Right atrium auricular region (tissue), 2 donors: ENCODE measurements at places on chromosomes 3 and 15. TPM values are rescaled to one million over a fixed set of nuclear protein-coding genes. Genes with fewer than 3 reads are reported as not detected.
A peak's percentile ranks its signal among the peaks of the same experiment; 100 is the strongest.

Gene PPP1R14D
- total RNA-seq = not detected

- no peak overlapping the region for H3K4me3 ChIP-seq
- H3K36me3 ChIP-seq = no peaks in the 10 kb centered on the region
- peak overlapping the region; percentile 31 for H3K27ac ChIP-seq
- H3K4me1 ChIP-seq = peaks cover 50% of the 10 kb centered on the region
- H3K27me3 ChIP-seq = no peaks in the 10 kb centered on the region
- DNase-seq = no peak
Measured at GRCh38 chr15:98763179-98763578, 114.8 kb downstream of the IGF1R start.

Gene AADACL2
- not detected for total RNA-seq

Gene CD200R1
- 0.83 TPM for total RNA-seq

GRCh38 chr3:181610083-181610972 lies 101.4 kb upstream of the SOX2 start:
- H3K27ac ChIP-seq = no peak overlapping the region
- H3K27me3 ChIP-seq = no peaks in the 10 kb centered on the region
- no peaks in the 10 kb centered on the region for H3K4me1 ChIP-seq
- DNase-seq = no peak
- H3K36me3 ChIP-seq = no peaks in the 10 kb centered on the region

- peaks cover 19% of the 10 kb centered on the region for H3K36me3 ChIP-seq
- peaks cover 11% of the 10 kb centered on the region for H3K4me1 ChIP-seq
- peak overlapping the region; percentile 81 for H3K4me3 ChIP-seq
- no peak for DNase-seq
- H3K27me3 ChIP-seq = no peaks in the 10 kb centered on the region
- H3K27ac ChIP-seq = peak overlapping the region; percentile 88
Measured at GRCh38 chr3:56557831-56558170, 826 bp downstream of the CCDC66 start.

DNA sequence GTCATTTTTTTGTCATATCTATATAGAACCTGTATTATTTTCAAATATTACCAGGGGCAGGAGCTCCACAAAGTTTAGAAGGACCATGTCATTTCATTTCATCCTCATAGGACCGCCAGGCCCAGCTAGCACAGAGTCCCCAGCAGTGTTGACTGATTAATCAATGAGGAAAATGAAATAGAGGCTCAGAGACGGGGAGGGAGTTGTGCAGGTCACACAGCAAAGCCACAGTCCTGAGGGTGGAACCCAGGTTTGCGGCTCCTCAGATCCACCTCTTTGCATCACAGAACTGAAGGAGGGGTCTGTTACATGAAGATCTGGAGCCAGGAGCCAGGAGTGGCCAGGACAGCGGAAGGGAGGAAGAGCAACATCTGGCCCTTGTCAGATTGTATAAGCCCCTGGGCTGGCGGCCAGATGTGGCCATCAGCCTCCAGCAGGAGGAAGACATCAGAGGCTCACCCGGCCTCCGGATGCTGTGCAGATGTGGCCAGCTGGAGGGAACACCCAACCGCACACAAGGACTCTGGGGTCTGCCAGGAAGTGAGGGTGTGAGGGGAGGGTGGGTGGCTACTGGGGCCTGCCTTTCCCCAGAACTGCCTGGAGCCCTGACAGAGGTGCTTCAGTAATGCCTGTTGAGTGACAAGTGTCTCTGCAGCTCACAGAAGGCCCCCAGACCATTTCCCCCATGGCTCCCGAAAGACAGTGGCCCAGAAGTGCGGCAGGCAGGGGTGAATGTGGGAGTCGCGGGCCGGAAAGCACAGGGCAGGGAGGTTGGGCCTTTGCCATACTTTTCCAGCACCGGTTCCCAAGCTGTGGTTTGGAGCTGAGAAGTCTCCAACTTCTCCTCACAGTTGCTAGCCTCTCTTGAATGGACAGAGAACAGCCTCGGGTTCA lies 21.3 kb downstream of the EFCC1 start:
- no peaks in the 10 kb centered on the region for H3K36me3 ChIP-seq
- peak overlapping the region; percentile 60 for H3K27ac ChIP-seq
- H3K4me1 ChIP-seq = peaks cover 73% of the 10 kb centered on the region
- H3K4me3 ChIP-seq = no peak overlapping the region

GRCh38 chr15:79283252-79284048 lies 928 bp downstream of the ANKRD34C start:
- no peak overlapping the region for H3K27ac ChIP-seq
- no peak overlapping the region for H3K4me3 ChIP-seq
- H3K36me3 ChIP-seq = no peaks in the 10 kb centered on the region
- no peaks in the 10 kb centered on the region for H3K4me1 ChIP-seq
- no peak for DNase-seq
- H3K27me3 ChIP-seq = peaks cover 11% of the 10 kb centered on the region

- H3K27me3 ChIP-seq = no peaks in the 10 kb centered on the region
- H3K4me3 ChIP-seq = no peak overlapping the region
- H3K4me1 ChIP-seq = no peaks in the 10 kb centered on the region
Measured at GRCh38 chr3:23669541-23670255, 136.1 kb upstream of the UBE2E1 start.

DNA sequence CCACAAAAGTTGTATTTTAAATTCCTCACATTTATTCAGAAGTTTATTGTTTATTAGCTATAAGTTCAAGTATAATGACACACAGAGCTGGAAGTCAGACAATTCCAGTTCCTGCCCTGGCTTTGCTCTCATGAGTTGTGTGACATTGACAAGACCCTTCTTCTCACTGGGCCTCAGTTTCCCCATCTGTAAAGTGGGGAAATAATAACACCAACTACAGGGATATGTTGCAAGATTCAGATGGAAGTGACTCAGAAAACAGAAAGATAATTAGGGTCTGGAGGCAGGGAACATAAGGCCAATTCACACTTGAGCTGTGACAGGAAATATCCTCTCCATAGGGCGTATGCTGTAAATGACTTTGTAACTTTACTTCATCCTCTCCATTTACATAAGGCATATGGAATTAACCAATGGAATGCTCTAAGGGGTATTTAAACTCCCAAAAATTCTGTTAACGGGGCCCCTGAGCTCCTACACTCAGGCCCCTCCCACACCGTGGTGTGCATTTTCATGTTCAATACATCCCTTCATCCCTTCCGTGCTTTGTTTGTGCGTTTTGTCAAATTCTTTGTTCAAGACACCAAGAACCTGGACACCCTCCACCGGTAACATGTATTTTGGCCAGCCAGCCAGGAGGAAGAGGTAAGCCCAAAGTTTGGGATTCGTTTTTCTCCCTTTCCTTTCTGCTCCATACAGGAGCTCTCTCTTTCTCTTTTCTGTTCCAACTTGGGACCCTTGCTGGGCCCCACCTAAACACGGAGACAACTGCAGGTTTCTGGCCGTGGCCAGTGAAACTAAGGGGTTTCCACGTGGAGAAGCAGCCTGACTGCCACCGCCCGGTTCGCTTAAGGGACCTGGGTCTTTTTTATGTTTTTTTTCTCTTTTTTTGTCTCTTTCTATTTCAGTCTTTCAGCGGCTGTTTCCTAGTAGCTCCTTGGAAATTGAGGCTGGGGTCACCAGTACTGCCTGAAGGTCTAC lies 16.9 kb downstream of the CYP11A1 start:
- no peaks in the 10 kb centered on the region for H3K27me3 ChIP-seq
- no peak overlapping the region for H3K4me3 ChIP-seq
- no peak for DNase-seq
- no peak overlapping the region for H3K27ac ChIP-seq
- no peaks in the 10 kb centered on the region for H3K36me3 ChIP-seq

DNA sequence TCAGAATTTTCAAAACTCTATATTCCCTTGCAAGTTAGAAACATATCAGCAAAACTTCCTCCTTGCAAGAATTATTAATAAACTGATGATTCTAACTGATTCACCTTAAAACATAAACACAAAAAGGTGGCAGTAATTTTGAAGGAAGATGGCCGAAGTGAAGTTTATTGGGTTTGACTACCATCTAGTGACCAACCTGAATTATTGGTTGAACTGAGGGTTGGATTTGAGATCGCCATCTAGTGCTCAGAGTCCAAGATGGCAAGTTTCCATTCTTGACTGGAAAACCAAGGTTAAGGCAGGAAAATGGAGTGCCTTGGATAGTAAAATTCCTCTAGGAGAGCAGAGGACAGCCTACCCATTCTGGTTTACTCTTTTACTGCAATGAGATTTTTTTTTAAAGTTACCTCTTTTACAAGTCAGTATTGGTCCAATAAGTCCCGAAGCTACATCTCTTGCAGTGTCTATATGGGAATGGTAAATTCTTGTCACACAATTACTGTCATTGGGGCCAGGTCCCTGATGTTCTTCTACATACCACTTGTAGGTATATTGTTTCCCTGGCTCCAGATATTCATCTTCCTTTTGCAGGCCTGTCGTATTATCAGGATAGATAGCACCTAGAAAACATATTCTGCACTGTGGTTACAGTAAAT lies 51.6 kb upstream of the CP start:
- H3K4me1 ChIP-seq = no peaks in the 10 kb centered on the region
- no peaks in the 10 kb centered on the region for H3K27me3 ChIP-seq
- H3K27ac ChIP-seq = no peak overlapping the region
- DNase-seq = no peak
- no peaks in the 10 kb centered on the region for H3K36me3 ChIP-seq
- H3K4me3 ChIP-seq = no peak overlapping the region

DNA sequence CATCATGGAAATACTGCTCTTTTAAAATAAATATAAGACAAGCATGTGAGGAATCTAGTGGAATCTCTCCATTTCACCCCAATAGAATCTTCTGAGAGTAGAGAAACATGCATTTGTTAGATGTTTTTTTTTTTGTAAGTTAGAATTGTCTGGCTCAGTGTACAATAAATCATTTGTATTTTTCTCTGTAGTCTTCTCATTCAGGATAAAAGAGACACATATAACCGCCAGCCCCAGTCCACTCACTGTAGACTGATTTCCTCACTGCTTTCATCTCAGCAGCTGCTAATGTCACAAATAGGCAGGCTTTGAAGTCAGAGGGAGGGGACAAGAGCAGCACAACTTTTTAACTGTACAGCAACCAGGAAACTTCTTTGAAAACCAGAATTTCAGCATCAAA lies 140.2 kb upstream of the RBMS3 start:
- H3K4me1 ChIP-seq = no peaks in the 10 kb centered on the region
- DNase-seq = no peak
- peak overlapping the region; percentile 24 for H3K27ac ChIP-seq
- no peaks in the 10 kb centered on the region for H3K27me3 ChIP-seq
- no peaks in the 10 kb centered on the region for H3K36me3 ChIP-seq

DNA sequence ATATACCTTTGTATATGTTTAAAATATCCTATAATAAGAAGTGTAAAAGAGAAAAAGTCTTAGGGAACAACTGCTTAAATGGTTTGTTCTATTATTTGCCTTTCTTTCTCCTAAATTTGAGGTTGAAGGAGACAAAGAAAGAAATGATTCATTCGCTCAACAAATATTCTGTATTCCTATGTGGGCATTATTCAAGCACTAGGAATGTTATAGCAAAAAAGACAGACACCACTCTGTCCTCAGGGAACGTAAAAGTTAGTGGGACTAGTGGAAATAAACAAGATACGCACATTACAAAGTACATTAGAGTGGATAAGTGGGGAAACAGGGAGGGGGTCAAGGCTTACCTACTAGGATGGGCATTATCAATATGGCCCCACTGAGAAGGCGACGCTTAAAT lies 332.2 kb downstream of the LPP start:
- H3K36me3 ChIP-seq = peaks cover 15% of the 10 kb centered on the region
- H3K27me3 ChIP-seq = no peaks in the 10 kb centered on the region

Gene CELSR3
- total RNA-seq = 0.59 TPM

GRCh38 chr3:183613366-183614285 lies 21.8 kb upstream of the KLHL24 start:
- H3K27ac ChIP-seq = no peak overlapping the region
- H3K4me1 ChIP-seq = no peaks in the 10 kb centered on the region
- H3K27me3 ChIP-seq = no peaks in the 10 kb centered on the region
- no peak overlapping the region for H3K4me3 ChIP-seq
- H3K36me3 ChIP-seq = no peaks in the 10 kb centered on the region

- H3K36me3 ChIP-seq = no peaks in the 10 kb centered on the region
- peak; percentile 65 for DNase-seq
- no peaks in the 10 kb centered on the region for H3K27me3 ChIP-seq
- no peaks in the 10 kb centered on the region for H3K4me1 ChIP-seq
- H3K4me3 ChIP-seq = no peak overlapping the region
Measured at GRCh38 chr15:69843900-69844304, 253.8 kb downstream of the TLE3 start.

DNA sequence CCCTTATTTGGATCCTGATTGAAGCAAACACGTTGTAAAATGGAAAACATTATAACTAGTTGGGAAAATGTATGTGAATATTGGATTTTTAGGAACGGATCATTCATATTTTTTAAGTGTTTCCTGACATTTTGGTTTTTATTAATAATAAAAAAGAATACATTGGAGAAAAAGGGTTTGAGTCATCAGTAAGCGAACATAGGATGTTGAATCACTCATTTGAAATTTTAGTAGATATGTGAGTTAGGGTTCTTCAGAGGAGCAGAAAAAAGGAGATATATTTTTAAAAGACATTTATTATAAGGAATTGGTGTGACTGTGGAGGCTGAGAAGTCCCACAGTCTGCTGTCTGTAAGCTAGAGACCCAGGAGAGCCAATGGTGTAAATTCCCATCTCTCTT lies 258.5 kb downstream of the PTPRG start:
- no peaks in the 10 kb centered on the region for H3K36me3 ChIP-seq
- H3K27ac ChIP-seq = no peak overlapping the region
- DNase-seq = no peak
- no peak overlapping the region for H3K4me3 ChIP-seq
- peaks cover 15% of the 10 kb centered on the region for H3K4me1 ChIP-seq

DNA sequence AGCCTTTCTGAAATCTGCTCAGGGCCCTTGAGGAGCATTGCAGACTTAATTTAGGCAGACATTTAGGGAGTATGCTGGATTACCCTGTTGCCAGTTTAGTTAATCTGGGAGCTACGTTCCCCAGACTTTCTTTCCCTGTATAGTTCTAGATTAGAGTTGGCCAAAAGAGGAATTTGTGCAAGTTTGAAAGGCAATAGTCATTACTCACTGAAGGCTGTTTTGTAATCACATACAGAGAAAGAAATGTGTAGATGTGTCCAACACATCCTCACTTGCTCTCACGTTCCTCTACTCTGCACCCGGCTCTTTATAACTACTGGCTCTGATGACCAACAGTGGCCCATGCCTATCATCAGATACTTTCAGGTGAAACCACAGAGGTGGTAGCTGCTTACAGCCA lies 24.2 kb downstream of the MASP1 start:
- H3K27ac ChIP-seq = no peak overlapping the region
- no peaks in the 10 kb centered on the region for H3K27me3 ChIP-seq
- no peak overlapping the region for H3K4me3 ChIP-seq
- H3K36me3 ChIP-seq = no peaks in the 10 kb centered on the region
- no peak for DNase-seq
- no peaks in the 10 kb centered on the region for H3K4me1 ChIP-seq

GRCh38 chr15:94736236-94736635 lies 504.9 kb downstream of the MCTP2 start:
- H3K4me1 ChIP-seq = no peaks in the 10 kb centered on the region
- no peak for DNase-seq
- no peaks in the 10 kb centered on the region for H3K36me3 ChIP-seq
- no peak overlapping the region for H3K27ac ChIP-seq
- H3K4me3 ChIP-seq = no peak overlapping the region
- H3K27me3 ChIP-seq = no peaks in the 10 kb centered on the region

- DNase-seq = peak; percentile 80
- no peaks in the 10 kb centered on the region for H3K27me3 ChIP-seq
- H3K27ac ChIP-seq = no peak overlapping the region
- no peaks in the 10 kb centered on the region for H3K4me1 ChIP-seq
- no peak overlapping the region for H3K4me3 ChIP-seq
- H3K36me3 ChIP-seq = no peaks in the 10 kb centered on the region
Measured at GRCh38 chr3:63343674-63344073, 65.6 kb downstream of the SYNPR start.

- H3K4me3 ChIP-seq = no peak overlapping the region
- no peak overlapping the region for H3K27ac ChIP-seq
- no peaks in the 10 kb centered on the region for H3K27me3 ChIP-seq
- H3K4me1 ChIP-seq = no peaks in the 10 kb centered on the region
Measured at GRCh38 chr3:8205881-8206280, 295.7 kb upstream of the LMCD1 start.
